ENCODE measurements at places on chromosomes 16 and 17.
A peak's percentile ranks its signal among the peaks of the same experiment; 100 is the strongest.

- DNase-seq: no peak
These were observed 309.4 kb upstream of the CDH5 start for GRCh38 chr16:66057057-66057456.

DNA sequence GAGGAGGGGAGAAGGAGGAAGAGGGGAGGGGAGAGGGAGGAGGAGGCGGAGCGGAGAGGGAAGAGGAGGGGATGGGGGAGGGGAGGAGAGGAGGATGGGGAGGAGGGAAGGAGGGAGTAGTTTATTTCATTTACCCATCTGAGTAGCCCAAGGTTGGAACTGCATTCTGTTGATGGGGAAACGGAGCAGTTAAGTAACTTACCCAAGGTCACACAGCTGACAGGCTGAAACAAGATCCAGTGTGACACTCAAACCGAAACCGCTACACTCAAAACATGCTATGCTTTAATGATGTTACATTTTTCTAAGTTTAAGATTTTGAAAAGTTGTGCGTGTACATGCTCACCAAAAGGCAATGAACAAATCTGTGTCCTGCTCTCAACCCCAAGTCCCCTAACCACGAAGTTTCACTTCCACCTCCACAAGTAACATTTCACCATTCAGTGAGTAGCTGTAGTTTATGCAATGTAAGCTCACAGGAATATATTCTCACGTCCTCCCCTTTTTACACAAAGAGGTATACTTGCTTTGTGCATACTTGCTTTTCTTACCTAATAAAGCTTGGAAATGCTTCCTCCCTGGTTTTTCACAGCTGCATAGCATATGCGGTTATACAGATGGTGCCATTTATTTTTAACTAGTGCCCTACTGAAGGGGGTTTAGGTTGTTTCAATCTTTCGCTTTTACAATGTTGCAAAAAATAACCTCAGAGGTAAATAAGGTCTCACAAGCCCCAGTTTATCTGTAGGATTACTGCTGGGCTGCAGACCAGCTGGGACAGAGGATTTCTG, 275.3 kb downstream of the PARN start:
- no peak for DNase-seq

- DNase-seq: no peak
These were observed 26.8 kb downstream of the RNF157 start for GRCh38 chr17:76213491-76213890.

DNA sequence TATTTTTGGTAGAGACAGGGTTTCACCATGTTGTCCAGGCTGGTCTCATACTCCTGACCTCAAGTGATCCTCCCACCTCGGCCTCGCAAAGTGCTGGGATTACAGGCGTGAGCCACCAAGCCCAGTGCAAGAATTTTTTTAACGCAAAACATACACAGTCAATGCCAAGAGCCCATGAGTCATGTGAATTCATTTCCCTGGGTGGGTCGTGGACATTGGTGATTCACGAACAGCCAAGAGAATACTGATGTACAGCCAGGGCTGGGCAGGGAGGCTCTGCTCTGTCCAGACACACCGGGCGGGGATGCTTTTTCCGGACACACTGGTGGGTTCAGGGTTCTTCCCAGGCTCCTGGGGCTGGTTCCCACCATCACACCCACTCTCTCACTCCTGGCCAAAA, 17.7 kb downstream of the SLC38A8 start:
- DNase-seq: no peak

GRCh38 chr16:76670125-76670857, 393.1 kb downstream of the CNTNAP4 start:
- no peak for DNase-seq

DNA sequence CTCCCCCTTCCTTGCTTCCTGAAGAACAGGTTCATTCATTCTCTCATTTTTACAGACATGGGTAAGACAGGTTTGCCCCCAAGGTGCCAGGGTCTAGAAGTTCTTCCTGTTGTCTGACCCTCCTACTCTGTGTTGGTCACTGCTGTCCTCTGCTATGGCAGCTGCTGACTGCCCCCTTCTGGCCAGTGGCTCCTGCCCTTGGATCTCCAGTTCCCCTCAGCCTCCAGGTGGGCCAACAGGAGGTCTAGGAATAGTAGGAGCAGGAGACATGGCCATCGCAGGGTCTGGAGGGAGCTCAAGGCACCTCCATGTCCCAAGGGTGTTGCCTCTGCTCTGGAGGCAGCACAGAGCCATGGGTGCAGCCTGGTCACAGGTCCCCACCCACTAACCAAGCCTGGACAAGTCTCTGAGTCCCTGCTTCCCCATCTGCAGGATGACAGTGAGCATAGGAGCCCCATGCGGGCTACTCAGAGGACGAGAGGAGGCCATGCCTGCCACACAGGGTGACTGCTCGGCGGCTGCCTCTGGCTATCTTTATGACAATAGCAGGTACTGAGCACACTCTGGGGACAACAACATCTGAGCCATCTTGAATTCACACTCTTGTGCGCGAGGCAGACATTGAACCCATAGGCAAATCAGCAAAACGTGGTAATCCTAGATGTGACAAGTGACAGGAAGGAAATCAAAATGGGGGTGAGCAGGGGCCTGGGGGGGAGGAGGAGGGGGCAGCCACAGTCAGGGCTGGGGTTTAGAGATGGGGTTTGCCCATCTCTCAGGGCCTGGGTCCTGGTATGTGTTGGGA, 27.0 kb upstream of the NXPH3 start:
- no peak for DNase-seq

GRCh38 chr17:48544349-48545021, 424 bp downstream of the HOXB2 start:
- peak; percentile 86 for DNase-seq

DNA sequence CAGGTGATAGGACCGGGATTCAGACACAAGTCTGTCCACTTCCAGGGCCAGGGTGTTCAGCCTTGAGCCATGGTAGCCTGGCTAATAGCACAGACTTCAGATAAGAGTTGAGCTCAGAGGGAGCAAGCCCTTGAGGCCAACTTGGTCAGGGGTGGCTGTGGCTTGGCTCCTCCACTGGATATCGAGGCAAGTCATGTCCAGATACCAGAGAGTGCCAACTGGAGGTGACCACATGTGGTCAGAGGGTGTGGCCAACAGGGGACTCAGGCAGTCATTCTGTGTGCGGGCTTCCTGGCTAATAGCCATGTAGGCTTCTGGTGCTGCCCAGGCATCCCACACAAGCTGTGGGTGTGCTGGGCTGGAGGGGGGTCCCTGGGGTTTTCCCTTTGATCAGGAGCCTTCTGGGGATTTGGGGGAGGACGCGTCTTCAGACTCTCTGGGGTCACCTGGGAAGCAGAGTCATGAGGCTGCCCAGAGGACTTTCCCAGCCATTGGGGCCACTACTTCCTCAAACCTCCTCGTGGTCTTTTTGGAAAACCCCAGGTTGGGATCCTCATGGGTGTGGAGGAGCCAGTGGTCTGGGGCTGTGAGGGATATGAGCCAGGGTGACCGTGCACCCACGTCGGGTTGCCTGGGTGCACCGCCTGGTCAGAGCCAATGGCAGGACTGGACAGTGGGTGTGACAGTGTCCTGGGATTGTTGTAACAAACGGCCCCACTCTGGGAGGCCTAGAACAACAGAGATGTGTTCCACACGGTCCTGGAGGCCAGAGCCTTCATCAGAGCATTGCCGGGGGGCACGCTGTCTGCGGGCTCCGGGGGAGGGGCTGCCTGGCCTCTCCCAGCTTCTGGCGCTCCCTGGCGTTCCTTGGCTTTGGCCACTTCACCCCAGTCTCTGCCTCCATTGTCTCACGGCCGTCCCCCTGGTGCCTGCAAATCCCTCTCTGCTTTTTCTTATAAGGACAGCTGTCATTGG, 25.0 kb downstream of the COX4I1 start:
- DNase-seq: no peak

DNA sequence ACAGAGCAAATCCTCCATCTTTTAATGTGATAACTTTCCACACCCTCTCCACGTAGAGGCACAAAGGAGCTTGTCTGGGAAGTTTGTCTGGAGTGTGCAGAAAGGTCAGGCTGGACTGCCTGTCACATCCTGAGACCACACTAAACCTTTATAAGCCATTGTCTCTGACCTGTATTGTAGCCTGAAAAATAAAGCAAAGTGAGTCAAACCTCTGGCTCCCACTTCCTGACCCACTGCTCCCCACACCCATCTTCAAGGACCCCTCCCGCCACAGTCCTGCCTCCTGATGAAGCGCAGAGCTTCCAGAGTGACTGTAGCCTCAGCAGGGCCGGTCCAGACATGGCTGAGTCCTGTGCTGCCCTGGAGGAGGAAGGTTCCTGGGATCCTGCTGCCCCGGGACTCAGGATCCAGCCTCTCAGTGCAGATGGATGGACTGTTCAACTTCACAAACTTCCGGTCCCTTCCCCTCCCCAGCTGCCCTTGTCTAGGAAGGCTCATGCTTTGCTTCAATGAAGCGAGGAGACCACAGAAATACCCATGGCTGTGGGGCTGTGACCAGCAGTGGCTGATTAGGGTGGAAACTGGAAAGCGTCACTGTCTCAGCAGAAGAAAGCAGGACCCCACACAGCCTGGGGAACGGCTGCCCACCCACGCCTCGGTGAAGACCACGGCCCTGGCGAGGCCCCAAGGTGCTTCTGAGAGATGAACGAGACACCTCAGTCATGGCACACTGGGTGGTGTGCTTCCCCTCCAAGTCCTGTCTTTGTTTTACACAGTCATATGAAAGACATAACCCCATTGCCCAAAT, 30.9 kb upstream of the CLEC18B start:
- DNase-seq: no peak

DNA sequence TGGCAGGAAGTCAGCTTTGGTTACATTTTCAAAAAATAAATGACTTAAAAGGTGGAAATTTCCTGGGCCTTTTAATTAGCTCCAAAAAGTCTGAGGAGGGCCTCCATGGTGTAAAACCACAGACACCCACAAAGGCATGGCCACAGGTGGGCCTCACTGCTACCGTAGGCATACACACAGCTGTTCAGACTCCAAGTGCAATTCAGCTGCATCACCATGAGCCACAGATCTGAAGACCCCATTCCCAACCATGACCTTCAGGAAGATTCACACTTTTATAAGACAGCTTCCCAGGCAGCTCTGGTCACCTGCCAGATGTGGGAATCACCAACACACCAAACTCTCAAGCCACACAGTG, 20.6 kb downstream of the CSNK2A2 start:
- DNase-seq: no peak

- DNase-seq: no peak
These were observed 96.5 kb upstream of the ASIC2 start for GRCh38 chr17:33389504-33390135.

DNA sequence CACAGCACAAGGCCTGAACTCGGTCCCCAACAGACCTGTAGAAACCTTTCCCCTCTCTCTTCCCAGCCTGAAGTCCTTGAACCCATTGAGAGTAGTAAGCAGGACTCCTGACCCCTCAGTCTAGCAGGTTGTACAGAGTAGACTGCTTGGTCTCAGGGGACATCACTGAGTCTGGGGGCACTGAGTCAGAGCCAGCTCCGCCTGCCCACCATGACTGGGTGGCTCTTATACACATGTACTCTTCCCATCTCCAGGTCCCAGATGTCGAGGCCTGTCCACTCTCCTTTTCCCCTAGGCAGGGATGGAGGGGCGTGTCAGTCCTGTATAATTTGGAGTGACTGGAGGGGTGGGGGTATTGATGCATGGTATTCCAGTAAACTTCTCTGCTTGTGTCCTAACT, 23.5 kb downstream of the LIG3 start:
- DNase-seq: no peak

GRCh38 chr17:40503154-40503553, 1.7 kb upstream of the TNS4 start:
- no peak for DNase-seq

GRCh38 chr16:80938004-80938878, 68.4 kb downstream of the CMC2 start:
- peak; percentile 70 for DNase-seq

DNA sequence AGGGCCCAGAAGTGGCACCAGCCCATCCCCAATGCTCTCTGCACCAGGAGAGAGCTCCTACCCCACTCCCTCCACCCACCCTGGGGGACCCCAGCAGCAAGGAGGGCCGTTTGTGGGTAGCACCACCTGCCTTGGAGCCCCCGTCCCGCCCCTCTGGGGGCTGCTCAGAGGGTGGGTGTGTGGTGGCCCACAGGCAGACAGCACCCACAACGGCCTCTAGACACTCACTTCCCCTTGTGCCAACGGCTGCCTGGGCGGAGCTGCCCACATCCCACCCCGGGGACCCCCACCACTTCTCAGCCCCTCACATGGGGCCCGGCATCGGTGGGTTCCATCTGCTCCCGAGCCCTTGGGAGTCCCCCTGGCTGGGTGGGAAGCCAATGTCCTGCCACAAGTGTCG, 33.3 kb downstream of the BAHCC1 start:
- DNase-seq: no peak

DNA sequence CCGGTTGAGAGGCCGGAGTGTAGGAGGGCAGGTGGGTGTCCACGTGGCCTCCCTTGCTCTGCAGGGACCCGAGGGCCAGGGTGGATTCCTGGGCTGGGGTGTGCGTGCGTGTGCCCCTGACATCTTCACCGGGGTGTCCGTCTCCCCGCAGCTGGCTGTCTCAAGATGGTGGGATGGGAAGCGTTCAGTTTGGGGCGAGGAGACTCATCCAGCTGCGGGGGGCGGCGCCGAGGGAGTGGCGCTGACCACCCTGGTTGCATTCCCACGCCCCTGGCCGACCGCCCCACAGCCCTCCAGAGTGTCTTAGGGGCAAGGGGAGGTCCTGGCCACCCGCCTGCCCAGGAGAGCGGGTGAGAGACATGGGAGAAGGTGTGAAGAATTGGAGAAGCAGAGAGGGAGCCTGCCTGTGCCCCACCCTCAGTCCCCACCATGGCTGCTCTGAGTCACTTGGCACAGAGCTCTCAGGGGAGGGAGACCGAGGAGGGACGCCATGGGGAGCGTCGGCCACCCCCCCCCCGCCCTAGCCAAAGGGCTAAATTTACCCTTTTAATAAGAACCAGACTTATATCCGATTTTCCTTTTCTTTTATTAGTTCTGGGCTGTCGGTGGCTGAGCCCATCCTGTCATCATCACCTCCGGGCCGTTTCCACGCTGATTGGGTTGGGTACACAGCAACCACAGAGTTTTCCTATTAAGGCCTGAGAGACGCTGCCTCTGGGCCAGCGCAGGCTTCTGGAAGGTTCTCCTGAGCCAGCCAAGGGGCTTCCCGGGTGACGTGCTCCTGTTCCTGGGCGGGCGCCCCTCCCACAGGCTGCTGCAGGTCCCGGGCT, 22.0 kb downstream of the BAHCC1 start:
- peak; percentile 68 for DNase-seq

DNA sequence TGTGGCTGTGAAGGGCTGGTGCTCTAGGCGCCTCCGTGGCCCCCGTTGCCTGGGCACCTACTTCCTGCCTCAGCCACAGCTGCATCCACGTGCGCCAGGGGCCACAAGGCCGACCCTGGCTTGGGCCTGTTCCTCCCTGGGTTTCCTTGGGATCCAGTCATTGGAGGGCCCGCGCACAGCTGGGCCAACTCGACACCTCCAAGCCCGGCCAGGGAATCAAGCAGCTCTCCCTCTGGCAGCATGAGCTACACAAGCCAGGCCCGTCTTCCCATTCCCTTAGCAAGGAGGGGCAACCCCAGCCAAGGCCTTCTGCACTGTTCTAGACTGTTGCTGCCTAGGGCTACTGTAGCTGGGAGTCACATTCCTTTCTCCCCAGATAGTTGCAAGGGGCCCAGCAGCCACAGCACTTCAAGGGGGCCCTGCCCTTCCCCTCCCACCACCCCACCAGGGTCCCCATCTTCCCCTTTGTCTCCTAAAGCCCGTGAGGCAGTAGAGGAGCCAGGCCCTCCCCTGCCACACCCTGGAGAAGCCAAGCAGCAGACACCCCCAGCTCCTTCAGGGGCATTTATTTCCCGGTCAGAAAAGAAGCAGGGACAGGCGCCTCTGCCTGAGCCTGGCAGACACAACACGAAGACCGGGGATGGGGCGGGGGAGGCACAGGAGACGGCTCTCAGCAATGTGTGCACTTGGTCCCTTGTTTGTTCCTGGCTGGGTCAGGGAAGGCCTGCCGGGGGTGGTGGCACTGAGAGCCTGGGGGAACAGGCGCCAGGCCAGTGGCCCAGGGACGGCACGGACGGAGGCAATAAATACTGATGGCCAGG, 3.8 kb downstream of the ARHGDIA start:
- DNase-seq: peak; percentile 57

Measured in left cardiac atrium (tissue), 4 donors.